ENCODE measurements at places on chromosomes 4 and X. TPM values are rescaled to one million over a fixed set of nuclear protein-coding genes. Genes with fewer than 3 reads are reported as not detected.

The CRMP1 gene
- total RNA-seq: 5.2 TPM

The TEX13B gene
- total RNA-seq: not detected

The STK32B gene
- total RNA-seq: 1.9 TPM

The CHRDL1 gene
- 58.5 TPM for total RNA-seq

The NEXMIF gene
- total RNA-seq: 0.89 TPM

The RHOXF2B gene
- total RNA-seq: not detected

The LINC00632 gene
- total RNA-seq: 159 TPM

The KLF8 gene
- total RNA-seq: 13.8 TPM

Measured in left lung (tissue), 14 donors.